ENCODE measurements at places on chromosomes 2 and 18. TPM values are rescaled to one million over a fixed set of nuclear protein-coding genes. Genes with fewer than 3 reads are reported as not detected.

NT5DC4 gene
- total RNA-seq, result not detected

CAVIN2 gene
- total RNA-seq, result 36.7 TPM

DNA sequence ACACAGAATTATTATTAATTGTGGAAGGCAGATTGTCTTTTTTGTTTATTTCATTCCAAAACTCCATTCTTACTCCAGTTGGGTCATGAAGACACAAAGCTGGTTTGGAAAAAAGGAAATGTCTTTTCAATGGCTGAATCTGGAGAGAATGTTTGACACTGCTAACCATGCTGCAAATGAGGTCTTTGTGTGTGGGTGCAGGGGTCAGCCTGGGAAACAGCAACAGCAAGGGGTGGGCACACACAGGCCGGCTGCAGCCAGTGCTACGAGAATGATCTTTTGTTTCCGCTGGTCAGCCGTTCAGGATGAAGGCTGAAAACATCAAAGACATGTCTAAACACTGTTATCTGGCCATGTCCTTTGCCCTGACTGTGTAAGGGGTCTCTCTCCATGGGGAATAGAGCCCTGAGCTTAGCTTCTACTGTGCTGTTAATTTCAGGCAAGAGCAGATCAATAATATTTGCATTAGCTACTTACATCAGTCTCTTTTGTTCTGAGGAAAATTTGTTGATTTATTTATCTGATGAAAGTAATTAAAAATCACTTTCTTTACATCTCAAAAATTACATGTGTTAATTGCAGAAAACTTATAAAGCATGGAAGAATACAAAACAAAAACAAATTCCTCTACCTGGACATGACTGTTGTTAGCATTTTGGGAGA is 33.3 kb upstream of the E2F6 start:
- H3K4me1 ChIP-seq, result peaks cover 20% of the 10 kb centered on the region
- DNase-seq, result no peak
- H3K27me3 ChIP-seq, result no peaks in the 10 kb centered on the region
- H3K4me3 ChIP-seq, result no peak overlapping the region
- H3K27ac ChIP-seq, result peak overlapping the region; percentile 83
- no peaks in the 10 kb centered on the region for H3K36me3 ChIP-seq

GRCh38 chr18:950882-951495 is 46.3 kb downstream of the ADCYAP1 start:
- H3K36me3 ChIP-seq, result no peaks in the 10 kb centered on the region
- no peaks in the 10 kb centered on the region for H3K27me3 ChIP-seq
- H3K4me3 ChIP-seq, result no peak overlapping the region
- H3K27ac ChIP-seq, result no peak overlapping the region
- no peaks in the 10 kb centered on the region for H3K4me1 ChIP-seq
- DNase-seq, result no peak

GRCh38 chr2:28527196-28527595 is 31.3 kb downstream of the PLB1 start:
- H3K4me3 ChIP-seq, result no peak overlapping the region
- H3K36me3 ChIP-seq, result no peaks in the 10 kb centered on the region
- no peaks in the 10 kb centered on the region for H3K4me1 ChIP-seq
- no peaks in the 10 kb centered on the region for H3K27me3 ChIP-seq

PCGF1 gene
- 12.2 TPM for total RNA-seq

- H3K4me1 ChIP-seq, result no peaks in the 10 kb centered on the region
- H3K36me3 ChIP-seq, result no peaks in the 10 kb centered on the region
- H3K27me3 ChIP-seq, result no peaks in the 10 kb centered on the region
Observed at GRCh38 chr18:74429096-74429495, 28.0 kb downstream of the DIPK1C start.

GRCh38 chr18:61948846-61949438 is 56.1 kb upstream of the RNF152 start:
- no peak overlapping the region for H3K4me3 ChIP-seq
- H3K36me3 ChIP-seq, result no peaks in the 10 kb centered on the region
- H3K27me3 ChIP-seq, result no peaks in the 10 kb centered on the region
- DNase-seq, result no peak
- H3K4me1 ChIP-seq, result no peaks in the 10 kb centered on the region

HDHD2 gene
- 18.2 TPM for total RNA-seq

DNA sequence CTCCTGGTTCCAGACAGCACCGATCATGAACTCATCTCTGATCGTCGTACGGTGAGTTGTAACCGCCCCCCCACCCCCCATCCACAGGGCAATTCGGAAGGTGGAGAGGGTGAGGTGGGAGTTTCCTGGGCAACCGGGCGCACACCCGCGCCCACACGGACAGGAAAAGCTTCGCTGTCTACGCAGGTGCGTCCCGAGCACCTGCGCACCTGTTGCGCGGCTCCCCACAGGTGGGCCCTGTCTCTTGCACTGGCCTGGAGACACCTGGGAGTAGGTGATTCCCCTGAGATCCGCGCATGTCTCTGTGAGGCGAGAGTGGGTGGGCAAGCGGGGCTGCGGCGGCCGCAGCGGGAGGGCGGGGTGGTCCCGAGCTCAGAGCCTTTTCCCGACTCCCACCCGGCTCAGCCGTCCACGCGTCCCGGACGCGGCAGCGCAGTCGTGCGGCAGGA is 459 bp upstream of the ATP6V1C2 start:
- H3K27me3 ChIP-seq, result no peaks in the 10 kb centered on the region
- H3K4me1 ChIP-seq, result peaks cover 8% of the 10 kb centered on the region
- no peaks in the 10 kb centered on the region for H3K36me3 ChIP-seq
- peak overlapping the region; percentile 21 for H3K4me3 ChIP-seq
- H3K27ac ChIP-seq, result no peak overlapping the region

GRCh38 chr2:110773401-110773921 is 41.1 kb downstream of the ACOXL start:
- no peak overlapping the region for H3K27ac ChIP-seq
- no peak for DNase-seq
- H3K4me1 ChIP-seq, result peaks cover 5% of the 10 kb centered on the region
- no peak overlapping the region for H3K4me3 ChIP-seq
- no peaks in the 10 kb centered on the region for H3K27me3 ChIP-seq
- H3K36me3 ChIP-seq, result no peaks in the 10 kb centered on the region

SLC5A7 gene
- total RNA-seq, result not detected

STARD6 gene
- not detected for total RNA-seq

YIPF4 gene
- 37.4 TPM for total RNA-seq

C2orf78 gene
- not detected for total RNA-seq

DNA sequence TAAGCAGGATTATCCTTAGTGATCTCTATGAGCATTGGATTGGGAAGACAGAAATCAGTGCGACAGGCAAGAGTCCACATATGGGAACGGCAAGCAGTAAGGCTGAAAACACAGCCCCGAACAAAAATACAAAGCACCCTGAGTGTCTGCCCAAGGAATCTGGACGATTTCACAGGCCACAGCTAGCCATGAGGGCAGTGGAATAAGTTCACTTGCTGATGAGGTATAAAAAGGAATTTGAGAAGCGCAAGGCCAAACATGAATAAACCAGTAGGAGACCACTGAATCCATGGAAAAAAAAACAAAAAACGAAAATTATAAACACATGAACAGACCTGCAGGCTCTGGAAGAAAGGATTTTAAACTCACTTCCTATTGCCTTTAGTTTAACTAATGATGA is 24.3 kb downstream of the WDSUB1 start:
- no peak overlapping the region for H3K4me3 ChIP-seq
- H3K27ac ChIP-seq, result no peak overlapping the region
- DNase-seq, result no peak
- H3K36me3 ChIP-seq, result no peaks in the 10 kb centered on the region
- H3K4me1 ChIP-seq, result no peaks in the 10 kb centered on the region

GRCh38 chr2:17517481-17518211 is 594 bp downstream of the RAD51AP2 start:
- peak overlapping the region; percentile 71 for H3K27ac ChIP-seq
- no peaks in the 10 kb centered on the region for H3K4me1 ChIP-seq
- H3K36me3 ChIP-seq, result no peaks in the 10 kb centered on the region
- no peak for DNase-seq
- no peaks in the 10 kb centered on the region for H3K27me3 ChIP-seq

DNA sequence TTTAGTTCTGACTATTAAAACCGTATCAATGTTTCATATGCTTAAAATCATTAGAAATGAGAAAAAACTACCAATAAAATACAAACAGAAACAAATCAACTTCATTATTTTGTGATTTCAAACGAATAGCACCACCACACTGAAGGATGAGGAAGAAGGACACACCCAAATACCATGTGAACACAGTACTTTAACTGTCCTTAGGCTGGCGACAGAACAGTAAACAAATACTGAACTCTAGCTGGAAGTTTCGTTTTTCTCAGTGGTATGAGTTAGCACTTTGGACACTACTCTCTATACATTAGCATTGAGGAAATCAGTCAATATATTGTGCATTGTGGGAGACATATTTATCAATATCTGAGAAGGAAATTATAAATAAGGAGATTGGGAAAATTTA is 202.4 kb upstream of the AGAP1 start:
- DNase-seq, result no peak
- H3K4me1 ChIP-seq, result no peaks in the 10 kb centered on the region
- no peaks in the 10 kb centered on the region for H3K36me3 ChIP-seq
- H3K4me3 ChIP-seq, result no peak overlapping the region
- no peak overlapping the region for H3K27ac ChIP-seq

GRCh38 chr2:227748079-227748478 is 2.4 kb downstream of the SCYGR8 start:
- no peaks in the 10 kb centered on the region for H3K36me3 ChIP-seq
- H3K4me3 ChIP-seq, result no peak overlapping the region
- DNase-seq, result no peak
- H3K27me3 ChIP-seq, result no peaks in the 10 kb centered on the region
- H3K4me1 ChIP-seq, result no peaks in the 10 kb centered on the region

KCNS3 gene
- 1.2 TPM for total RNA-seq

DNA sequence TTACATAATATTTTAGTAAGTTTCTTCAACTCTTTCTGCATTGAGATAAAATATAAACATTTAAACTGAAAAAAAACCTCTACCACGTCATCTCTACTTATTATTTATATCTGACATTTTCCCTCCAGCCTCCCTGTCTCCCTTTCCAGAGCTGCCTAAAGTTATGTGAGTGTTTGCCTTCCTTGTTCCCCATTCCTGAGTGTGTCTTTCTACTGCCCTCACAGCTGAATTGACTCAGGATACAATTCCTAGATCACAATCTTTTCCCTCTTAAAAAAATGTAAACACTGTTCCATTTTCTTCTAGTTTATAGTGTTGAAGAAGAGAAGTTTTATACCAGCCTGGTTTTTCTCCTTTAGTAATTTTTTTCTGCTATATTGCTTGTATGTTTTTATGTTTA is 5.3 kb downstream of the TRPM8 start:
- H3K4me3 ChIP-seq, result no peak overlapping the region
- H3K27ac ChIP-seq, result no peak overlapping the region
- DNase-seq, result no peak
- H3K4me1 ChIP-seq, result no peaks in the 10 kb centered on the region
- H3K27me3 ChIP-seq, result no peaks in the 10 kb centered on the region
- H3K36me3 ChIP-seq, result no peaks in the 10 kb centered on the region

DNA sequence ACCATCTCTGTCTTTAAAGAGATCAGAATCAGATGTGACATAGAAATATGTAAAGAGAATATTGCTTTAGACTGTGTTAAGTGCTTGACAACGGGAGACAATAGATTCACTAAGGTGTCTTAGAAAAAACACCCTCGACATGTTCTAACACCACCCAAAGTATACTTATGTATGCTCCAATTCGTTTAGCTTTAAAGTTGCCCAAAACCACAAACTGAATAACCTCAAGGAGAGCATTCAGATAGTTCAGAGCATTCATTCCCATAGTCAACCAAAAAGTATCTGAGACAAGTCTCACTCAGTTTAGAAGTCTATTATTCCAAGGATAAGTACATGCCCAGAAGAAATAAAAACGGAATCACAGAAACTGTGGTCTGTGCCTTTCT is 96.4 kb downstream of the KYNU start:
- H3K27ac ChIP-seq, result no peak overlapping the region
- H3K4me1 ChIP-seq, result no peaks in the 10 kb centered on the region
- DNase-seq, result no peak
- H3K36me3 ChIP-seq, result no peaks in the 10 kb centered on the region
- H3K27me3 ChIP-seq, result no peaks in the 10 kb centered on the region

KCNK3 gene
- total RNA-seq, result 2.1 TPM

MOCOS gene
- 5.8 TPM for total RNA-seq

DNA sequence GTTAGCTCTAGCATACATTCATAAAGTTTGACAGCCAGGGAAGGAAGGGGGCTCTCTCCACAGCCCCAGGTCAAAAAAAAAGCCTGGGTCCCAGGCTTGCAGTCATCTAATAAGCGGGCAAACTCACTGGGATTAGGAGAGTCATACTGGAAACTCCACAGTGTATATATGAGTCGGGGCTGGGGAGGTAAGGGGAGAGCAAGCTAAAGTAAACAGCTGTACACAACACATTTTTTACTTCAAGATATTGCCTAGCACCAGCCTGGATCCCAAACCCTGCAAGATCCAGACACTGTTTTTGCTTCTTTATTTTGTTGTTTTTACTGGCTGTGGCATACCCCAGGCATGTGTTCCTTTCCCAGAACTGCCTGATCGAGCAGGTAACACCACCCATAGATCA is 291.3 kb upstream of the TANK start:
- no peak overlapping the region for H3K4me3 ChIP-seq
- DNase-seq, result no peak
- H3K27me3 ChIP-seq, result no peaks in the 10 kb centered on the region
- no peak overlapping the region for H3K27ac ChIP-seq

DNA sequence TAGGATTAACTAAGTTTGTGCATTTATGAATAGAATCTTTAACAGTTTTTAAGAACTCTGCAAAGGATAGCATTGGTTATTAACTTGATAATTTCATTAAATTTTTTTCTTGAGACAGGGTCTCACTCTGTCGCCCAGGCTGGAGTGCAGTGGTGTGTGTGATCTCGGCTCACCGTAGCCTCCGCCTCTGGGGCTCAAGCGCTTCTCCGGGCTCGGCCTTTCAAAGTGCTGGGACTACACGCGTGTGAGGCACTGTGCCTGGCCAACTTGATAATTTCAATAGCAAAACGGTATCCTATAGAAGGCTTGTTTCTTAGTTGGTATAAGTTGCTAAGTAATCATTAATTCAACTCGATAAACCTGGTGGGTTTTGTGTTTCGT is 38.0 kb downstream of the ADNP2 start:
- peaks cover 2% of the 10 kb centered on the region for H3K4me1 ChIP-seq
- H3K27me3 ChIP-seq, result no peaks in the 10 kb centered on the region
- peak overlapping the region; percentile 54 for H3K4me3 ChIP-seq
- DNase-seq, result no peak
- H3K27ac ChIP-seq, result no peak overlapping the region

- H3K36me3 ChIP-seq, result no peaks in the 10 kb centered on the region
- no peaks in the 10 kb centered on the region for H3K27me3 ChIP-seq
- H3K4me3 ChIP-seq, result no peak overlapping the region
- no peak overlapping the region for H3K27ac ChIP-seq
- no peak for DNase-seq
Observed at GRCh38 chr18:74412116-74412880, 44.8 kb downstream of the DIPK1C start.

DNA sequence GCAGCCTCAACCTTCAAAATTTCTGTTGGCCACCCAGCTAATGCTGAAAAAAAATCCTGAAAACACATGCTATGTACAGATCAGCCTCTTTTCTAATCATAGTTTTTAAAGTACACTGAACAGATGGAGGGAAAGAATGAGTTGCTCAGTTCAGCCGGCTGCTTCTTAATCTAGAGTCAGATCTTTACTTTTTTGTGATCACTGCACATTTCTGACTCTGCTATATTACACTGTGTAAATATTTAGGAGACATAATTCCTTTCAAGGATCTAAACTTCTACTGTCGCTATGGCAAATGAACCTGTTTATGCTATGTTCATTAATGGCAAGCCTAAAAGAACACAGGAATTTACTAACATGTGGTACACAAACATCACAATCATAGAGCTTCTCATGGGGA is 114.2 kb downstream of the SRBD1 start:
- no peak overlapping the region for H3K27ac ChIP-seq
- no peaks in the 10 kb centered on the region for H3K4me1 ChIP-seq
